Dermis lymphatic vessel endothelial cell (primary cell): ENCODE measurements at places on chromosomes 2 and 18. TPM values are rescaled to one million over a fixed set of nuclear protein-coding genes. Genes with fewer than 3 reads are reported as not detected.

CDC42EP3 gene
- 5.1 and 11.5 TPM in 2 replicates for total RNA-seq

AGBL5 gene
- total RNA-seq: 17.3 and 20.0 TPM in 2 replicates

SLC5A7 gene
- not detected in 2 replicates for total RNA-seq

PDCD1 gene
- under 0.01 TPM in 1 of 2 replicates, not detected in the other for total RNA-seq

MOCOS gene
- 0.17 and 0.54 TPM in 2 replicates for total RNA-seq

ANXA4 gene
- total RNA-seq: 30.3 and 31.0 TPM in 2 replicates

ATOH8 gene
- total RNA-seq: 16.5 and 36.4 TPM in 2 replicates

LOXL3 gene
- 0.87 and 1.2 TPM in 2 replicates for total RNA-seq

CRYGD gene
- total RNA-seq: not detected in 2 replicates

HOXD13 gene
- under 0.01 TPM in 1 of 2 replicates, not detected in the other for total RNA-seq

GALNT14 gene
- 0.11 TPM in 1 of 2 replicates, not detected in the other for total RNA-seq

CYP27A1 gene
- 8.3 and 12.7 TPM in 2 replicates for total RNA-seq
